ENCODE measurements at places on chromosomes 3 and 15. TPM values are rescaled to one million over a fixed set of nuclear protein-coding genes. Genes with fewer than 3 reads are reported as not detected.

FANCD2OS gene
- not detected for total RNA-seq

DCP1A gene
- 26.8 TPM for total RNA-seq

LRRC31 gene
- total RNA-seq = not detected

RPUSD3 gene
- 19.8 TPM for total RNA-seq

MCF2L2 gene
- total RNA-seq = 0.75 TPM

FAM174B gene
- total RNA-seq = 10.3 TPM
